ENCODE measurements at places on chromosomes 11 and 22. TPM values are rescaled to one million over a fixed set of nuclear protein-coding genes. Genes with fewer than 3 reads are reported as not detected.

The ZP1 gene
- total RNA-seq = not detected

The TP53AIP1 gene
- not detected for total RNA-seq

The CDC42EP1 gene
- 20.2 TPM for total RNA-seq

The SYT12 gene
- total RNA-seq = not detected

The RAG1 gene
- 0.76 TPM for total RNA-seq

The FOLH1 gene
- 3.6 TPM for total RNA-seq

The CNGA4 gene
- total RNA-seq = under 0.01 TPM

The CECR2 gene
- total RNA-seq = 1.9 TPM

The CBLIF gene
- total RNA-seq = not detected

The CCDC116 gene
- 0.15 TPM for total RNA-seq

The MS4A7 gene
- total RNA-seq = not detected

The PDE2A gene
- total RNA-seq = 1.4 TPM

The IL17REL gene
- total RNA-seq = 0.15 TPM

The CDCA5 gene
- 7.1 TPM for total RNA-seq

The C11orf21 gene
- not detected for total RNA-seq

The RAC2 gene
- 8.8 TPM for total RNA-seq

The CENPM gene
- total RNA-seq = 32.7 TPM

The KDM4D gene
- 0.32 TPM for total RNA-seq

The MICAL2 gene
- 138 TPM for total RNA-seq

The TMPRSS6 gene
- total RNA-seq = not detected

The ANGPTL5 gene
- total RNA-seq = not detected

The OR5F1 gene
- total RNA-seq = not detected

The MAJIN gene
- total RNA-seq = not detected

The PAFAH1B2 gene
- 379 TPM for total RNA-seq

The E2F8 gene
- 2.6 TPM for total RNA-seq

The SCN3B gene
- total RNA-seq = under 0.01 TPM

The PIWIL4 gene
- 0.32 TPM for total RNA-seq

The CCDC81 gene
- 1.2 TPM for total RNA-seq

The XRRA1 gene
- total RNA-seq = 4.5 TPM

The SYCE3 gene
- total RNA-seq = not detected

The MS4A6E gene
- not detected for total RNA-seq

The PANX2 gene
- total RNA-seq = 0.65 TPM

The LGALS1 gene
- total RNA-seq = 9,538 TPM

The OR8H1 gene
- total RNA-seq = not detected

The IFITM5 gene
- total RNA-seq = not detected

The SCGB1D2 gene
- not detected for total RNA-seq

The PDXP gene
- 8.2 TPM for total RNA-seq

The FAM227A gene
- 2.9 TPM for total RNA-seq

The MRPL16 gene
- 88.6 TPM for total RNA-seq

The TSGA10IP gene
- not detected for total RNA-seq

The GTSE1 gene
- total RNA-seq = 7.5 TPM

The FAM76B gene
- total RNA-seq = 22.5 TPM

The CELSR1 gene
- 0.15 TPM for total RNA-seq

The RIMBP3B gene
- not detected for total RNA-seq

The CATSPERZ gene
- total RNA-seq = 0.61 TPM

The KCNJ1 gene
- total RNA-seq = not detected

The FREY1 gene
- total RNA-seq = 0.65 TPM

The WT1 gene
- not detected for total RNA-seq
